ENCODE measurements at places on chromosomes 1 and 21.
A peak's percentile ranks its signal among the peaks of the same experiment; 100 is the strongest.

- DNase-seq, result peak; percentile 40
Measured at GRCh38 chr1:27122652-27123051, 32.3 kb downstream of the SLC9A1 start.

- no peak for DNase-seq
Measured at GRCh38 chr1:189350983-189351616, 1126.6 kb downstream of the BRINP3 start.

DNA sequence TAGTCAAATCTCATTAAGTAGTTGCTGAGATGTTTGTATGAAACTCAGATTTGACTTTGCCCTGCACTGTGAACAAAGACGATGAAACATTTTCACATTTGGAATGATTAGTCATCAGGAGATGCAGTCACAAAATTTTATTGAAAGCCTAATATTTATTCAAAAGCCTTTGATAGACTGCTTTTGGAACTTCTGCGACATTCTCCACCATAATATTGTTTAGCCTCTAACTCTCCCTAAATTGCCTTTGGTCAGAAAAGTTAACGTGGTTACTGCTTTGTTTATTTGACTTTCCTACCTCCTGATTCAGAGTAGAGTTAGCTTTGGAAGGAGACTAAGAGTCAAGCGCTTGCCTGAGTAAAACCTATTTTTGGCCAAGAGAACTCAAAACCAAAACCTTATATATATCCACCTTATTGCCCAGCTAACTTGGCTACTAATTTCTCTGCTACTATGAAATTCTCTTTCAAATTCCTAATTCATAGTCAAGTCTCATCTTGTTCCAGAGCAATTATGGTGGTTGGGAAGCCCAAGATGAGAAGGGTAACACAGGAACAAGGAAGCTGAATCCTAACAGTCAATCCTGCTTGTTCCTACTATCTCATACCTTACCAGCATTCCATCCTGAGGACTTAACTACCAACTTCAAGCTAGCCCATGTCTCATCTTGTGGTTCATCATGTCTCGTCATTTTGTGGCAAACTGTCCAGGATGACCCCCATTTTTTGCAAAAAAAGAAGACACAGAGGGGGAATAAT, 429.6 kb downstream of the USP25 start:
- no peak for DNase-seq

DNA sequence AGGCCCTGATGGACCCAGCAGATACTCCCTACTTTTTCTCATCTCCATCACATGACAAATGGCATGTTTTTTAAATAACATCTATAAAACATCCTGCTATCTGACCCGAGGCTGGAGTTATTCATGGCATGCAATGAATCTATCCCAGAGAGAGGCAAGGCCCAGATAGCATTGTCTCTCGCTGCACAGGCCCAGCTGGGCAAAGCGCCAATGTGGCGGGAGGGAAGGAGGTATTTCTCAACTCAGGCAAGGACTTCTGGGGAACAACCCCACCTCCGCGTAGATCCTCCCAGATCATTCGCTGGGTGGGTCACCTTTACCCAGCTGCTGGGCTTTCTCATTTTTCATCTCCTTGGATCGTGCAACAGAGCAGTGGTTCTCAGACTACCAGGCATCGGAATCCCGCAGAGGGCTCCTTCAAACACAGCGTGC, 59.8 kb downstream of the ERG start:
- DNase-seq, result no peak

GRCh38 chr1:172895761-172896160, 155.0 kb downstream of the TNFSF18 start:
- DNase-seq, result no peak

- peak; percentile 28 for DNase-seq
Measured at GRCh38 chr1:246724731-246725095, 504 bp downstream of the SCCPDH start.

DNA sequence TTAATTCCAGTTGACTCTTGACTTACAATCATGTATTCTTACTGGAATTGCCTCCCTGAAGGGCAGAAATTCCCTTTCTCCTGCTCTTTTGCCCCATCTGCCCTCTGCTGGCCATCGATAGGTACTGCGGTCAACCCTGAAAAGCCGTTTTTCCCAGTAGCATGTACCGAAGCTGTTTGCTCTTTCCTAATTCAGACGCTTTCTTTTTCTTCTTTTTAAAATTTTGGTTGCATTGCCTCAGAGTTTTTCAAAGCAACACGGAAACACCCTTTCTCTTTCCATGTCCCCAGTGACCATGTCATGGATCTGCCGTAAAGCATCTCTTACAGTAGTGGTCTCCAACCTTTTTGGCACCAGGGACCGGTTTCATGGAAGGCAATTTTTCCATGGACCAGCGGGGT, 164.2 kb upstream of the C1orf21 start:
- peak; percentile 42 for DNase-seq

- DNase-seq, result no peak
Measured at GRCh38 chr21:45149021-45149420, 74.6 kb downstream of the ADARB1 start.

Data from WERI-Rb-1 (cell line).